ENCODE measurements at places on chromosomes 12 and 14.
A peak's percentile ranks its signal among the peaks of the same experiment; 100 is the strongest.

- DNase-seq, result no peak
These were observed 11.6 kb upstream of the HAL start for GRCh38 chr12:96007729-96008128.

- DNase-seq, result no peak
These were observed 51.8 kb upstream of the JDP2 start for GRCh38 chr14:75375983-75376382.

GRCh38 chr12:61846765-61847164, 413.4 kb upstream of the USP15 start:
- DNase-seq, result no peak

GRCh38 chr12:110199339-110200123, 75.4 kb downstream of the IFT81 start:
- no peak for DNase-seq

DNA sequence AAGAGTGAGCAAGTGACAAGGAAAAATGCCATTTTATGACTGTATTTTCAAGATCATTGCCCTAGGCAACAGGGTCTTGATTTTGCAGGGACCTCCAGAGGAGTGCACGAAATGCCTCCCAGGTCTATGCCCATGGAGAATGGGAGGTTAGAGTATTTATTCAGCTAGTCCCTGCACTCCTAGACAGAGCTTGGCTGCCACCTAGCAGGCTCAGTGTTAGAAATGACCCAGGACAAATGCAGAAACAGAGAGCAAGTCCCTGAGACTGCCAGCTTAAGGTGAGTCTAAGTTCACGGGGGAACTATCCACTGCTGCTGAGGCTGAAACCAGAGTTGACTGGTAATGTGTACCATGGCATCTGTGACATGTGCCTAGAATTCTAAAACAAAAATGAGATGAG, 506.4 kb downstream of the MED13L start:
- DNase-seq, result no peak

- DNase-seq, result no peak
These were observed 222.6 kb downstream of the ADAMTS20 start for GRCh38 chr12:43329375-43329774.

GRCh38 chr12:109513051-109513450, 35.6 kb downstream of the UBE3B start:
- no peak for DNase-seq

DNA sequence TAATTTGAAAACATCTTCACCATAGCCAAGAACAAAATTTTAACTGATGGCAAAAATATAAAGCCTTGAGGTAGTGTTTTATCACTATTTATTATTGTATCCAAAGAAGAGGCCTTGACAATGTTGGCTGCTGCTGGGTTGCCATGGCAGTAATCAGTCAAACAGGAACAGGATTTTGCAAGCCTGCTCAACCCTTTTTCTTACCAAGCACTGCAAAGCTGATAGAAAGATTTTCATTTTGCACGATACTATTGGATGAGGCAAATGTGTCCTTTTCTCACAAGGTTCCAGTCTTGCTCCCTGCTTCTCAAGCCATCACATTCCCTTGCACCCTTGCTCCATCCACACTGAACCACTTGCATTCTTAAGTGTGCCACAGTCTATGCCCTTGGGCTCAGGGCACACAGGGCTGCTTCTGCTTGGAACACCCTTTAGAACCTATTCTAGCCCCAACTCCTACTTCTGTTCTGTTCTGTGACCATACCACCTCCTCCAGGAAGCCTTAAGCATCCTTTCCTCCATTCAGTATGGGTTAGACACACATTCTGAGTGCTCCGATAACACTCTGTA, 76.5 kb upstream of the AMIGO2 start:
- no peak for DNase-seq

DNA sequence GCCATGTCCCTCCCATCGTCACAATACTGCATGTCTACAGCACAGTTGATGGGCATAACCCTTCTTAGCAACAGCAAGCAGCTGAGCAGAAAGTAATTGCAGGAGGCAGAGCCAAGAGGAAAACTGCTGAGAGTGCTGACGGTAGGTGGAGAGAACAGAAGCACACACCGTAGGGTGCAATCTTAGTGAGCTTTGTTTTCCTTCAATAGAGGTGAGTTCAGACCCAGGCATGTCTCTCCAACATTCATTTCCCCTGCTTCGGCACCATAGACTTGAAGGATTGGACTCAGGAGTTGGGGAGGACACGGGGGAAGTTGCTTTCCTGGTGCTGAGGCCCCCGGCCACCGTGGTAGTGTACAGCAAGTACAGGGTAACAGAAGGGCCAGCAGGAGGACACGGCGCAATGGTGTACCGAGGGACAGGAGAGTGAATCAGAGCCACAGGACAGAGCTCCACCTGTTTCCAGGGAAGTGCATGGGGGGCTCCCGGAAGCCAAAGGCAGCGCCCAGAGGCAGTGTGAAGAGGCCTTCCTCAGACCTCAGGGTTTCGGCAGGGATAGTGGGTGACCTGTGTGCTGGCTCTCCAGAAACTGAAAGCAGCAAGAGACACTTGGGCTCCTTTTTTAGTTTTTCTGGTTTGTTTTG, 36.3 kb upstream of the SINHCAF start:
- DNase-seq, result peak; percentile 46

GRCh38 chr12:114916124-114916523, 232.1 kb upstream of the TBX3 start:
- no peak for DNase-seq

DNA sequence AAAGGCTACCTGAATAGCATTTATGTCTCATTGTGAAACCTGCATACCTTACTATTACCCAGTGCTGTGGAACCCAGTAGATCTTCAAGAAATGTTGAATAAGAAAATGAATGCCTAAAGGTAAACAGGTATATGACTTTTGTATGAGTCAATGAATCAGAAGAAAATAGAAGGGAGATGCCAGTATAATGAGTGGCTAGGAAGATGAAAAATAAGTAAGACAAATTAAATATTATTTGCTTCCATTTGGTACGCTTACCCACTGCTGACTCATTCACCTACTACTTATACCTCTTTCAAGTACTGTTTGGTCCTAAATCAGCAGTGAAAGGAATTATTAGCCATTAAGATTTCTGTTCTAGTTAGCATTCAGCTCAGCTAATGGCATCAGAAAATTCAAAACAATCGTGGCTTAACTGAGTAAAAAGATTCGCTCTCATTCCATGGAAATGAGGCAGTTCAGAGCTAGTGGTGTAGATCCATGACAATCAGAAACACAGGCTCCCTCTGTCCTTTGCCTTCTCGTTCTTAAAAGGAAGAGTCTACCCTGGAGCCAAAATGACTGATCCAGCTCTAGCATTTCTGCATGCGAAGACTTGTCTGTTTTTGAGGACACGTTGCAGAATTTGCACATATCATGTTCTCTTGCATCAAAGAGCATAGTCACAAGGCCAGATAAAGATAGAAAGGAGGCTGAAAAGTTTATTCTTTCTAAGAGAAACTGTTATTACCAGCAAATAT, 705.8 kb upstream of the USP15 start:
- no peak for DNase-seq

- DNase-seq, result no peak
These were observed 30.3 kb downstream of the TC2N start for GRCh38 chr14:91837076-91837475.

DNA sequence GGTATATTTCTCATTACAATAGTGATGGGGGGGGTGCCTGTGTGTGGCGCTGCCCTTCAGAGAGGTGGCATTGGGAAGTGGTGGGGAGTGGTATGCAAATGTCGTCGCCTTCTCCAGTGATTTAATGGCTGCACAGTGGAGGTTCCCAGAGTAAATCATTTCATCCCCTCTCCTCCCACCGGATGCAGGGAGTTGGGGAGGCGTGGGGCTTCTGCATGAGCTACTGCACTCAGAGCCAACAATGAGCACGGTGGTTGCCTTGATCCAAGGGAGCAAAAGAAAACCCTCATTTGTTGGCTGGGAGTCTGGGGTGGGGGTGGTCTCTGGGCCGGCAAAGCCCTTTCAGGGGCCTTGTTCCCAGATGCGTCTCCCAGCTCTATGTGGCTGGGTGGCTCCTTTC, 124.3 kb downstream of the AACS start:
- DNase-seq, result no peak

- DNase-seq, result no peak
These were observed 22.1 kb downstream of the EIF5 start for GRCh38 chr14:103356024-103356682.

- no peak for DNase-seq
These were observed 199.4 kb upstream of the CCND2 start for GRCh38 chr12:4074129-4074528.

GRCh38 chr12:22518998-22519397, 25.3 kb downstream of the C2CD5 start:
- DNase-seq, result no peak

DNA sequence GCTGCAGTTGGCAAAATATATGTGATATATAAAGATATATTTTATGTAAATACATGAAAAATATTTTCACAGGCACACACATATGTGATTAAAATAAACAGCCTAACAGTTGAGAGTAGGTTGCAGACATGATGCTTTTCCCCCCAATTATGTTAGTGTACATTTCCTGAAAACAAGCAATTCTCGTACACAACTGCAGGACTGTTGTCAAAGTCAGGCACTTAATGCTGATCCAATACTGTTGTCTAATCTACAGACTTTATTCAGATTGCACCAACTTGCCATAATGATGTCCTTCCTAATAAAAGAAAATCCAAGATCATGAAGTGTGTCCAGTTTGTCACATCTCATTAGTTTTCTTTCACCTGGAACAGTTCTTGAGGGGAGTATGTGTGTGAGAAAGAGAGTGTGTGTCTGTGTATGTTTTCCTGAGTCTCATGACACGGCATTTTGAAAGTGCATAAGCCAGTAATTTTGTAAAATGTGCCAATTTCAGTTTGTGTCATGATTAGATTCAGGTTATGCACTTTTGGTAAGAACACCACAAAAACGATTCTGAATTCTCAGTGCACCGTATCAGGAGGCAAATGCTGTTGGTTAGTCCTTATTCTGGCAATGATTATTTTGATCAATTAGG, 16.5 kb upstream of the SEL1L start:
- DNase-seq, result no peak

GRCh38 chr12:76670776-76671175, 93.1 kb upstream of the ZDHHC17 start:
- DNase-seq, result no peak

DNA sequence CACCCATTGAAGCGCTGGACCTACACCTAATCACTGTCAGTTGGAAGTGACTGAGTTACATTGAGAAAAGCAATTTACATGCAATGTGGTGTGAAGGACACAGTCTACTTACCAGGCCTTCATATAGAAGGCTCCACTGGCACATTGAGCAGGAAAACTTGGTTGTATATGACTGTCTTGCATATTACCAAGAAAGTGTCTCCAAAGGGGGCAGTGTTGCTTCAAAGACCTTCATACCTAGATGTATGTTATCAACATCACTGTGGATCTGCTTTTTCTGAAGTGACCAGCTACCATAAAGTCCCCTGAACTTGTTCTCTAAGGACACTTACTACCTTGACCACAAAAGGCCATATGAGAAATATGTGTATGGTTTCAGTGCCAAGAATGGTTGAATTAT, 64.1 kb downstream of the NELL2 start:
- no peak for DNase-seq

- no peak for DNase-seq
These were observed 92.4 kb downstream of the SAMD4A start for GRCh38 chr14:54659365-54659764.

DNA sequence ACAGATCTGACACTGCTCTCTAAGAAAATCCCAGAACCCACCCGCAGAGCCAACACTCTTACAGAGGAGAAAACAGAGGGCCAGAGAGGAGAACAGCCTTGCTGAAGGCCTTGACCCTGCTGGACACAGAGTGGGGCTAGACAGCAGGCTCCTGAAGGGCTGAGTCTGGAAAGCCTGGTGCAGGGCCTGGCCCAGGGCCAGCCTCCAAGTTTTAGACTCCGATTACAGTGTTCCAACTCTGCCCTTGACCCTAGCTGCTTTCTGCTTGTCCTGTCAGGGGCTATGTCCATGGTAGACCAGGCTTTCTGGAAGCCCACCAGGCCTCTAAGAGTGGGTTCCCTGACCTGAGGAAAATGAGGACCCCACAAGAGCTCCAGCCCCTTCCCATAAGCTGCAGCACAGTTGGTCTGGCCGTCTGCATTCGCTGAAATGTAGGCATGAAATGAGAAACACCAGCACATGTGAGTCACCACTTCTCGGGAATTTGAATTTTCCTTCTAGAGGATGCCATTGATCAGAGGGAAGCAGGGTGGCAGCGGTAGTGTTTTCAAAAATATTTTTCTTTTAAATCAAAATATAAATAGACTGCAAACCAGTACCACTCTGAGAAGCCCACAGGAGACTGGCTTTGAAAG, 154.4 kb downstream of the CALM1 start:
- no peak for DNase-seq

DNA sequence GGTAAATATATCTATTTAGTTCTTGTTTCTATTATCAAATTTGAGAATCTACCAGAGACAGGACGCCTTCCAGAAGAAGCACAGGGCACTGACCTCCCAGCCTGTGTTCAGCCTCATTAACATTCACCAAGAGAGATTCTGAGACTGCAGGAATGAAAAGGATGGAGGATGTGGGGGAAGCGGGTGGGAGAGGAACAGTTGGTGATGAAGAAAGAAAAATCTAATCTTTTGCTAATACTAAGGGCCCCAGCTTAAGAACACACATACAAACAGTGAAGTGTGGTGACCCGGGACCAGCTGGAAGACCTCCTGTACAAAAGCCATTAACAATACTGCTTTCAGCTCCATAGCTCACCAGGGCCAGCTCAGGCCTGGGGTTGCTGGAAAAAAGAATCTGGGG, 160.5 kb downstream of the NUAK1 start:
- DNase-seq, result no peak

GRCh38 chr14:56268673-56269072, 150.5 kb downstream of the PELI2 start:
- no peak for DNase-seq

GRCh38 chr12:96241846-96242256, 47.7 kb downstream of the ELK3 start:
- DNase-seq, result peak; percentile 57

GRCh38 chr14:67513631-67514108, 19.4 kb upstream of the PLEKHH1 start:
- no peak for DNase-seq

GRCh38 chr12:120699553-120699952, 10.7 kb upstream of the UNC119B start:
- no peak for DNase-seq

GRCh38 chr14:75098682-75099081, 28.2 kb downstream of the NEK9 start:
- DNase-seq, result no peak

DNA sequence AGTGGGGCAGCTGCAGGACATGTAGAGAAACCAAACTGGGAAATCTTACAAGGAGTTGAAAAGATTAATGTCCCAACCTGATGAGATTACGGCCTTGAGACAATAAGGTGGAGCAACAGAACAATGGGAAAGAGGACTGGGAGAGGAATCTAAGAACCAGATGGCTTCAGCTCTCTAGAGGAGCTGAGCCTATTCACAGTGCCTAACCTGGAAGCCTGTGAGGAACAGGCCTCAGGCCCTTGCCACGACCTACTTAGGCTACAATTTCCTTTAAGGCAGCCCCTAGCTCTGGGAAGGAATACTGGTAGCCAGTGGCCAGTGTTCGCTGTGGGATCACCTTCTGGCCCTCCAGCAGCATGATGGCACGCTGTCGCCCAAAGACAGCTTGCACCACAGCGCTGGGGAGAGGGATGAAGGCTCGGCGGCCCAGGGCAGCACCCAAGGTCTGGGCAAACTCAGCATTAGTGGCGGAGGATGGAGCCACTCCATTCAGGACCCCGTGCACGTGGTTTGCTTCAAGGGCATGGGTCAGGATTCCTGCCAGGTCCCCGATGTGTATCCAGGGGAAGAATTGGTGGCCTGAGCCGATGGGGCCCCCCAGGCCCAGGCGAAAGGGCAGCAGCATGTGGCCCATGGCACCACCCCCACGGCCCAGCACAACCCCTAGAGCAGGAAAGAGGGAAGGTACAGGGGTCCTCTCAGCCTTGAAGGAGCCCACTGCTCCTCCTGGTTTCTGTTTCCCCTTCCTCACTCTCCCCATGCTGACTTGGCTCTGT, 2.6 kb downstream of the SDR39U1 start:
- DNase-seq, result no peak

Measured in right forelimb (tissue), 1 donor.